Progenitor cell of endocrine pancreas (in vitro differentiated cells): ENCODE measurements at places on chromosomes 3 and 15. TPM values are rescaled to one million over a fixed set of nuclear protein-coding genes. Genes with fewer than 3 reads are reported as not detected.

DNA sequence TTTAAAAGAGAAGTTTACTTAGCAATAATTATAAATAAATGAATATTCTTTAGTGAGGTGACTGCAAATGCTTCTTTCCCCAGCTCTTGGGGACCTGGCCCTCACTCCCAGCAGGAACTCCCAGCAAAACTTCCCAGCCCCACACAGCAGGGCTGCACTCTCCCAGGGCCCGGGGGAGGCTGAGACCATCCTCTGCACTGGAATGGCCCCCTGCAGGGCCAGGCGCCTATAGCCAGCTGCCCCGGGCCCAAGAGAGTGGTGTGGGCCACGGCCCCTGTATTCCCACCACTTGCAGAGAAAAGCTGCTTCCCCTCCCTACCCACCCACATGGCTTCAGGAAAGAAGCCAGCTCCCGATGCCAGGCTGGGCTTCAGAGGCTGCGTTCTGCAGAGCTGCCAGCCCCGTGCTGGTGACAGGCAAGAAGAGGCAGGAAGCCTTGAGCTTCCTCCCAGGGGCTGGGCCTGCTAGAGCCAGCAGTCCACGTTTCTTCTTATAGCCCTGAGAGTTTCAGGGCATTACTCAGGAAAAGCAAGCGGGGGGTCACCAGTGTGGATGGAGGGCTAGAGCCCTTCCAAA lies 20.0 kb downstream of the IDH2 start:
- no peak for DNase-seq

The GRK7 gene
- total RNA-seq = 0.14 TPM in 1 of 2 replicates, not detected in the other

DNA sequence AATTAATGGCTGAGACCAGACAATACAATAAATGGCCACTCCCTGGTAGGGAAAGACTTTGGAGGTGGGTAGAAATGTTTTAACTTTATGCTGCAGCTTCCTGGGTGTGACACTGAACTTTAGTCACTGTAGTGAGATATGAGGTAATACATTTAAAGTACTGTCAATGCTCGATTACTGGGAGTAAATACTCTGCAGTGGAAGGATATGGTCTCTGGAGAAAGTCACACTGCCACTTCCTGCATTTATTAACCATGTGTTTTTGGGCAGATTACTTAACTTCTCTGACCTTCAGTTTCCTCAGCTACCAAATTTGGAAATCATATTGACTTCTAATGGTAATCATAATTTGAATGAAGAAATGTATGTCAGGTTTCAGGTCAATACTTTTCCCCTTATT lies 317.1 kb upstream of the TGFBR2 start:
- DNase-seq = no peak

The LMCD1 gene
- total RNA-seq = 24.3 and 26.1 TPM in 2 replicates

GRCh38 chr3:135840436-135840835 lies 125.1 kb upstream of the PPP2R3A start:
- DNase-seq = no peak

GRCh38 chr3:188421836-188422540 lies 268.0 kb downstream of the LPP start:
- no peak for DNase-seq

GRCh38 chr3:179840985-179841384 lies 188.1 kb downstream of the USP13 start:
- DNase-seq = no peak

The TNFSF10 gene
- total RNA-seq = 0.36 and 0.72 TPM in 2 replicates

- no peak for DNase-seq
Observed at GRCh38 chr15:88428805-88429605, 38.2 kb downstream of the MRPL46 start.

The COL6A5 gene
- total RNA-seq = not detected in 2 replicates

The ZIC4 gene
- not detected in 2 replicates for total RNA-seq

- no peak for DNase-seq
Observed at GRCh38 chr3:134313847-134314587, 60.2 kb downstream of the AMOTL2 start.

The HRH1 gene
- total RNA-seq = 0.09 TPM in 1 of 2 replicates, not detected in the other
